ENCODE measurements at places on chromosomes 2 and 18.

- DNase-seq: no peak
These were observed 80.1 kb upstream of the TFCP2L1 start for GRCh38 chr2:121365061-121365460.

DNA sequence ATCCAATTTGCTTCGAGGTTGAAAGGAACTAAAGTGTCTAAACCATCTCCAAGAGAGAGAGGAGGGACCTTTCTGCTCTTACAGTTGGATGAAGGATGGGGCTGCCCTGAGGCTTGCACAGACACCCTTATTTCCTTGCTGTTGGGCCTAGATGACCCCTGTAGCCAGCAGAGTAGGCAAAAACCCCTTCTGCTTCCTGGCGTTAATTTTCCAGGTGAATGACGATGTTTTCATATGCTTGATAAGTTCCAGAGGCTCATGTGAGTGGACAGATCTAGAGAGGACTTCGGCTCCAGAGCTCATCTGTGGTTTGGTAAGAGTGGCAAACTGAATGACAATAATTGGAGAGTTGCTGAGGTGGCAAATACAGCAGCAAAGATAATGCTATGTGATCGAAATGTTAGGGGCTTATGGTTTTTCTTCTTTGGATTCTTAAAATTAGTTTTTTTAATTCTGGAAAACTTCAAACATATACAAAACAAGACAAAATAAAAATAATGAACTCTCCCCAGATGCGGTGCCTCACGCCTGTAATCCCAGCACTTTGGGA lies 98.6 kb upstream of the MAP4K3 start:
- DNase-seq: no peak

GRCh38 chr18:26863122-26863879 lies 2.2 kb downstream of the AQP4 start:
- peak; percentile 36 for DNase-seq

DNA sequence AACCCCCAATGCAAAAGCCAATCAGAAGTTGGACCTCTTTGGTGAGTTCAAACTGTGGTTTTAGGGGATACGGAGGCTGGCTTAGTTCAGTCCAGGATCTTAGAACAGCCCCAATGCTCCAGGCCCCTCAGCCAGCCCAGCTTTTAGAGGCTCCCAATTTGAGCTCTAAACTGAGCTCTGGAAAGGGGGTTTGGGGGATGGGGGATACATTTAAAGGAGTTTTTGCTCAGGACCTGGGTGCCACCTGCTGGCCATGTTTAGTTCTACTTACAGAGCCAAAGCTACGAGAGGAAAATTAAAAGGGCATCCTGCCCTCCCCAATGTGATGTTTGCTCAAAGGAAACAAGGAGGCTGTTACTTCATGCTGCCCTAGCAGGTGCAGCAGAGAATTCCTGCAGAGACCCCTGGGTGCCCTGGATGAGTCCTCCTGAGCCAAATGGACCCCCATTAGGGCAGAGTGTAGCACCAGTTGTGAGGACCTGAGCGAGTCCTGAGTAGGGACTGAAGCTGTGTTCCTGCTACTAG lies 15.9 kb upstream of the TMEM214 start:
- peak; percentile 58 for DNase-seq

GRCh38 chr2:160223560-160223959 lies 23.5 kb upstream of the ITGB6 start:
- DNase-seq: no peak

- DNase-seq: no peak
These were observed 14.7 kb downstream of the HDAC4 start for GRCh38 chr2:239386001-239386670.

GRCh38 chr2:111697560-111697959 lies 186.4 kb downstream of the ANAPC1 start:
- no peak for DNase-seq

DNA sequence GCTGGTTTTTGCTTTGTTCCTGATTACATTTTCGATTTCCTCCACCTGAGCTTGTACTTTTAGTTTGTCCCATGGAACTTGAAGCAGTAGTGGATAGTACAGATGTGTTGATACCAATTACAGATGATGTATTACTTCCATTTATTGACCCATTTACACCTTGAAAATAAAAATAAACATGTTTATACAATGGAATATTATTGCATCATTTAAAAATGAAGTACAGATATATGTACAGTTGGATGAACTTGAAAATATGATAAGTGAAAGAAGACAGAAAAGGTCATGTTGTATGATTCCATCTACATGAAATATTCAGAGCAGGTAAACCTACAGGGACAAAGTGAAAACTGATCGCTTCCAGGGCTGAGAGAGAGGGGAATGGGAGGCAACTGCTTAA lies 160.3 kb upstream of the WDSUB1 start:
- DNase-seq: no peak

DNA sequence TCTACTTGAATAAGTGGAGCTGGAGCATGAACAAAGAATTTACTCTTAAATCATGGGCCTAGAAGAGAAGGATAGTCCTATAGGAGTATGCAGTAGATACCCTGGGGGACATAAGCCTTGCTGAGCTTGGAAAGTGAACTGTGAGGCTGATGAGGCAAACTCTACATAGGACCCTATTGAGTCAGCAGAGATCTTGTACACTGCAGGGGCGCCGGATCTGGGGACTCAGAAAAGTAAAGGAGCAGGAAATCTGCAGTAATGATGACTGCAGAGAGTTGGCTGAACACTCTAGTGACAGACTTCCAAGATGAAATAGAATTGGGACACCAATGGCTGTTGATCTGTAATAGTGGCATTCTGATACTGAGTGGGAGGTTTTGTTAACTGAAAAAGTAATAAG lies 543.7 kb downstream of the XIRP2 start:
- no peak for DNase-seq

- DNase-seq: no peak
These were observed 464.2 kb upstream of the NRP2 start for GRCh38 chr2:205218056-205218455.

- no peak for DNase-seq
These were observed 360.0 kb upstream of the KCNJ3 start for GRCh38 chr2:154338352-154338967.

- DNase-seq: no peak
These were observed 61.2 kb downstream of the RALBP1 start for GRCh38 chr18:9536354-9537152.

DNA sequence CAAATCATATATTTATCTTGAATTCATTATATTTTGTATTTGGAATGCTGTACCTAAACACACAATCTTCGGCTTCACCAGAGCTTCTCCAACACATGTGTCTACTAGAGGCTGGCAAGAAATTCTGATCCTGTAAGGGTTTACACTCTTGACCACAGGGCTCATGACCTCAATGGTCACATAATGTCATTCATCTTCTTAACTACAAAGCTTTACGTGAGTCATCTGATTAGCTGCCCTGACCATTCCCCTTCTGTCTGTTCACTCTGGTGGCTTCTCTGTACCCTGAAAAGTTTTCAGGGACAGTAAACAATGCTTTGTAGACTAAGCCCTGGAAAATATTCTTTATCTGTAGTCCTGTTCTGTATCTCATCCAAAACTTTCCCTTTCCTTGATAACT lies 423.9 kb downstream of the CMPK2 start:
- no peak for DNase-seq

GRCh38 chr18:30465096-30465495 lies 577.4 kb downstream of the DSC3 start:
- DNase-seq: no peak

DNA sequence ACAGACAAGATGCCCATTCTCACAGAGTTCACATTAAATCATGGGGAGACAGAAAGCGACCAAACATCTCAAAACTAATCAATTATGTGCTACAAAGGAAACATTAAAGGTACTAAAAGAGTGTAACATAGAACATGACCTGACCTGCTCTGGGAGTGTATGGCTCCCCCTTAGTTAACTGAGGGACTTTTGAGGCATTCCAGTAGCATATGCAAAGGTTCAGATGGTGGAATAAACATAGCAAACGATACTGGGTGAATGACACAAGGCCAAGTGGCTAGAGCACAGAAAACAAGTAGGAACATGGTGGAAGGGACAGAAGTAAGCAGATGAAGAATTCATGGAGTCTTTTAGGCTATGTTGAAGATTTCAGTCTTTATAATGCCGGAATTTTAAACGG lies 11.9 kb downstream of the PPP3R1 start:
- no peak for DNase-seq

GRCh38 chr18:29397536-29397935 lies 1220.6 kb upstream of the CDH2 start:
- DNase-seq: no peak

GRCh38 chr2:241009191-241009590 lies 10.8 kb downstream of the SNED1 start:
- no peak for DNase-seq

- DNase-seq: no peak
These were observed 28.6 kb upstream of the TMEM87B start for GRCh38 chr2:112026509-112026908.

GRCh38 chr2:23691565-23691964 lies 235.4 kb downstream of the ATAD2B start:
- DNase-seq: no peak

- DNase-seq: peak; percentile 52
These were observed 194.5 kb upstream of the LRRTM1 start for GRCh38 chr2:80499095-80499494.

- no peak for DNase-seq
These were observed 2.6 kb upstream of the ALMS1 start for GRCh38 chr2:73383036-73383435.

DNA sequence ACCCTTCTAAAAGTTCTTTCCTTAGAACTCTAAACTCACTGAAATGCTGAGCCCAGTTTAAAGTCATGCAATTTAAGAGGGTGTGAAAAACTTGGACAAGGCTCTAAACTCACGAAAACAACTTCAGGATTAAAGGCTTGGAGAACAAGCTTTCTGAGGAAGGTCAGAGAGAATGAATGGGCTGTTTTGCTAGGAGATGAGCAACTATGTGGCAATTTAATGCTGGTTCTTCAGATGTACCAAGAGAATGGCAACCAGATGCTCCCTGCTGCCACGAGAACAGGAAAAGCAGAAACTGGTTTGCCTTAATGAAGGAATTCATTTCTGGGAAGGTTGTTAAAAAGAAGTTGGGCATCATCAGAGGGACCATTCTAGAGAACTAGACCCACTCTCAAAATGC lies 77.8 kb upstream of the PMAIP1 start:
- no peak for DNase-seq

DNA sequence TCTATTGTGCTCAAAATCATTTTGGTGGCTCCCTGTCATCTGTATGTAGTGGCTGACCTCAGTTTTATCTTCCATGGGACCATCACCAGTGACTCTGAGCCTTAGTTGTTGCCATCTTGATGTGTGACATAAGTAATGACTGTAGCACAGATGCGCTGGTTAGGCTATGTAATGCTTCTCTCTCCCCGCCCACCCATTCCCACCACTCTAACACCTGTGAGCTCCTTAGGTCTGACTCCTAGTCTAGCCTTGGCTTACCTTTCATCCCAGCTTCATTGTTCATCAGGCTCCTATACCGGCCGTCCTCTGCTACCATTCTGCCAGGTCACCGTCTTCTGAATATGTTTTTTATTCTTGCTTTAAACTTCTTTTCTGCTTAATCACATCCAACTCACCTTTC lies 17.2 kb downstream of the MYO1B start:
- DNase-seq: no peak

DNA sequence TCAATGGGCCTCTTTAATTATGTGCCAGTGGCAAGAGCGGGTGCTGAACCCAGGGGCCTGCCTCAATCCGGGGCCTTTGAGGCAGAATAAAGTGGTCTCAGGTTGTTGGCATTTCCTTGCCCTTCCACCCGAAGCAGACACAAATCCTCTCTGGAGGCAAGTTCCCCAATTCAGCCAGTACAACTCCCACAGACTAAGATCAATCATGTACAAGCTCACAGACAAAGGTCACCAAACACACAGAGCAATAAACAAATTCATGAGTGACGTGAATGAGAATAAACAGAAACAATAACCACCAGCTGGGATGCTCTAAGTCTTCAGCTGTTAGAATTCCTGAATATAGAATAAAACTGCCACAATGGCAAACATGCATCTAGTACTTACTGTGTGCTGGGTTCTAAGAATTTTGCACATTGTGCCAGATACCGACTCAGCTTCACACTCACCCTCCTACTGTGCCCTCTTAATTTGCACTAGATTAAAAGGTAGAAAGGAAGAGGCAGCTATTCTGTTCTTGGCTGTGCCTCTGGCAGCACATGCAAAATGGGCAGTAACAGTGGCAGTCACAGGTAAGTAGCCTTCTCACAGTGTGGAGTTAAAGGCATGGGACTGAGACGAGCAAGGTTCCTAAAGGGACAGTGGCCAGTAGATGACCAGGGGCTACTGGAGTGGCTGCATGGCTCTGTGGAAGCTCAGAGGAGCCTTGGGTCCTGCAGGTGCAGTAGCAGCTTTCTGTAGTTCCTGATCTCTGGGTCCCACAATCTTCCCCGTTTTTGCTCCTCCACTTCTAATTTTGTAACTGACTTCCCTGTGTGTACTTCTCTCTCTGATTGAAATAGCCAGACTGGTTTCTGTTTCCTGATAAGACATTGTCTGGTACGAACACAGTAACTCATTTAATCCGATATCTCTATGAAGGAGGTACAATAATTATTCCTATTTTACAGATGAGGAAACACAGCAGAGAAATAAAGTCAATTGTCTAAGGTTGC lies 34.6 kb upstream of the IL1B start:
- no peak for DNase-seq

- no peak for DNase-seq
These were observed 230.1 kb downstream of the GPD2 start for GRCh38 chr2:156666130-156666785.

- peak; percentile 28 for DNase-seq
These were observed 86.0 kb downstream of the OSBPL6 start for GRCh38 chr2:178280244-178280852.

DNA sequence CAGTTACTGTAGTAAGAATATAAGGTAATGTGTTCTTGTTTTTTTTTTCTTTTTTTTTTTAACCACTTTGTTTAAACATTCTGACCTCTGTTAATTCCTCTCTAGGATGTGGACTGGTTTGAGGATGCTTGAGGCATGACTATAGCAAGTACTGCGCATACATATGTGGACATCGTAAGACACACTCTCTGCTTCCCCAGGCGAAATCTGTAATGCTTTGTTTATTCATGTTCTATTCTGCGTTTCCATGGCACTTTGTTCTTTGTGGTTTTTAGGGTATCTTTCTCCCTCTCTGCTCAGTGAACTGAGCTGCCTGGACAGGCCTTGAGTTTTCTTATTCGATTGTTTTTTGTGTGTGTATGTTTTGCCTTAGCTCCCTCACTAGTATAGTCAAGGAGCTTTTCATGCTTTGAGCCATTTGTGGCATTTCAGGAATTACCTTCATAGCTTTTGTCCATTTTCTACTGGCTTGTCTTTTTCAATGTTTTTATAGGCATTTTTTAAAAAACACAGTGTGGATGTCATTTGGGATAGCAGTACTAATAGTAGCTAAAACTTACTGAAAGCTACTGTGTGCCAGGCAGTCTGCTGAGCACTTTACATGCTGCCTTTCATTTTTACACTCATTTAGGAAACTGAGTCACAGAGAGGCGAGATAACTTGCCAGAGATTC lies 1.9 kb upstream of the SH3BP4 start:
- DNase-seq: no peak

GRCh38 chr18:47979611-47980200 lies 49.2 kb upstream of the SMAD2 start:
- no peak for DNase-seq

GRCh38 chr2:25842155-25842554 lies 36.1 kb downstream of the ASXL2 start:
- DNase-seq: no peak

Data from endothelial cell (in vitro differentiated cells).